Activated CD4-positive, alpha-beta T cell treated with anti-CD3 and anti-CD28 coated beads, Interleukin-2, amount 50 U/mL, for 48 hours (primary cell): ENCODE measurements at places on chromosomes 7 and 10.

GRCh38 chr7:37284805-37285231 is 163.8 kb downstream of the ELMO1 start:
- DNase-seq, result peak; percentile 63

DNA sequence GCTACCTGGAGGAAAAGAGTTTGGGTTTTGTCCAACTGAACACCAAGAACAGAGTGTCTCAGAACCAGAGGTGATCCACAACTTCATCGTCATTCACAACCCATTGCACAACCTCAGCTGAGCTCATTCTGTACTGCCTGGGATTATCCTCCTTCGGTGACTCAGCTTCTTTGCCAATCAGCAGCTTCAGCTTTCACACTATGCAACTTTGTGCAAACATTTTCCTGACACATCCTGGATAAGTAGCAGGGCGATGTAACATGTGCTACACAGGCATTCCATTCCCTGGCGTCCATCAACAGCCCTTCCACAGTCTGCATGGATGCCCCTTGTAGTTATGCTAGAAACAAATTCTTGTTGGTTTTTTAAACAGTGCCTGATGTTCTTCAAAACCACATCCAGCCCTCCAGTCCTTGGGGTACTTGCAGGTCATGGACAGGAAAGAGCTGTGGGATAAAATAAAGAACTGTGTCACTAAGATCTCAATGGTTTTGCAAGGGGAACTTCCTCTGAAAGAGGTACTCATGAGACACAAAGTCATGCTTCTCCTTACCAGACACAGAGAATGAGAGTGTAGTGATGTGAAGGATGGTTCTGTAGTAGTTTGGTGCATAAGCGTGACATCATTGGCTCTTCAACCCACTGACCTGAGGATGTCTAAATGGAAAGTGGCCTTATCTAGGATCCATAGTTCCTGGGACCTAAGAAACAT is 478.5 kb downstream of the KIF20B start:
- no peak for DNase-seq

DNA sequence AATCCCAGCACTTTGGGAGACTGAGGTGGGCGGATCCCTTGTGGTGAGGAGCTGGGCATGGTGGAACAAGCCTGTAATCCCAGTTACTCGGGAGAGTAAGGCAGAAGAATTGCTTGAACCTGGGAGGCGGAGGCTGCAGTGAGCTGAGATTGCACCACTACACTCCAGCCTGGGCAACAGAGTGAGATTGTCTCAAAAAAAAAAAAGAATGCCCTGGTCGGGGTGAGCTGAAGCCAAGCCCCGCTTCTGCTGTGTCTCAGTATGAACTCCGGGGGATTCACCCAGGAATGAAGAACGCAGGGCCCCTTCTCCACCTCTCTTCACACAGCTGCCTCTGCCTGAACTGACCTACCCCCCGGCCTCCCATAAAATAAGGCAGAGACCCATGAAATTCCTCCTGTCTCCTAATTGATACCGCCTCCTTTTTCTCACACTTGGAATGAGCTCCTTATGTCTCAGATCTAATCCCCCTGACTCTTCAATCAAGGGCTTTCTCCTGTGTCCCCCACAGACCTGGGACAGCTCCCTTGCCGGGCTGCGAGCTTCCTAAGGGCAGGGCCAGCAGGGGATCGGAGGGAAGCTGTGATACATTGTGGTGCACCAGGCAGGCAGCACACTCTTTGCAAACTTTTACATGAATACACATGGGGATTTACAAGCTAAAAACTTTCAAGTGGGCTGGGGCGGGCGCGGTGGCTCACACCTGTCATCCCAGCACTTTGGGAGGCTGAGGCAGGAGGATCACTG is 911 bp upstream of the ZP3 start:
- DNase-seq, result no peak

DNA sequence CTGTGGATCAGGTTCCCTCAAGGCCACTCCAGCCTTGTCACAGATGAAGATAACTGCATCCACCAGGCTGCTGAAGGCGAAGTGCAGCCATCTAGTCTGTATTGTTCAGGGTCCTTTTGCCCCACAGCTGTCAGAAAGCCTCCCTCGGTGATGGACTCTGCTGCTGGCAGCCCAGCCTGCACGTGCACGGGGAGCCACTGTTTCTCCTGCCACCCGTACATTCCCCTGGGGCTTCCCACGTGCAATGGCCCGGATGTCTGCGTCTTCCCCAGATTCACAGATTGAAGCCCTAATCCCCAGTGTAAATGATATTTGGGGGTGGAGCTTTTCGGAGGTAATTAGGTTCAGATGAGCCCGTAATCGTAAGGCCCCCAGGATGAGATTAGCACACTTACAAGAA is 46.6 kb upstream of the VIPR2 start:
- no peak for DNase-seq

DNA sequence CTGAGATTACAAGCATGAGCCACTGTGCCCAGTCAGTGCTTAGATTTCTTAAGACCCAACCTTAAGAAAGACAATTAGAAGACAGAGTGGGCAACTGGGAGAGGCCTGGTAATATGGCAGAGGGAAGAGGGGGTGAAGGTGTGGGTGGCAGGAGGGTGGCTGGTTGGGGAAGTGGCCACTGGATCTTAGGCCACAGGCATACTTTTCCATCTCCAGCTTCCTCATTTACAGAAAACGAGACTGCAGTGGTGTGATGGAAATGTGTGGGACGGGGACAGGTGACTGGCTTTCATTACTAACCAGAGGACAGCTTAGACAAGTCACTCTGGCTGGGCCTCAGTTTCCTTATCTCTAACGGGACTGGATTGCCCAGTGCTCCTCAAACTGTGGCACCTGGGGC is 1.0 kb upstream of the FFAR4 start:
- no peak for DNase-seq
